AG09309 (cell line): ENCODE measurements at places on chromosomes 1 and 21.

DNA sequence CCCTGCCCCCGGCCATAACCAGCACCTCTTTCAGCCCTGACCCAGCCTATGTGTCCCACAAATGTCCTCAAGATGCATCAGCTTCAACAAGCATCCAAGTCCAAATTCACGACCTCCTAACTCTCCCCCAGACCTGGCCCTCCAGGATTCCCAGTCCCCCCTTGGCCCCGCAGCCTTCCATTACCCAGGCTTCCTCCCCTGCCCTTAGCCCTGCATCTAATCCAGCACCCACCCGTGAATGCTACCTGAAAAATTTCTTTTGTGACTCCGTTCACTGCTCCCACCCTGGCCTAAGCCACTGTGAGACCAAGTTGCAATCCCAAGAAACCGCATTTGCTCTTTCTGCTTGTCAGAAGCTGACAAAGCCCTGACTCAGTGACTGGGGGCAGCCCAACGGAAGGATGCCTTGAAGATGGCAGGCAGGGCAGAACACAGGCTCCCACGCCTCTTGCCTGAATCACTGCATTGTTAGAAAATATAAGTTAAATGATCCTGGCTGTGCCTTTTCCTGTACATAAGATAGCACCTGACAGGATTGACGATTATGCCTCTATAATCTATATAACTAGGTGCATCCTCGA, 939 bp upstream of the MFAP2 start:
- peak; percentile 78 for DNase-seq

DNA sequence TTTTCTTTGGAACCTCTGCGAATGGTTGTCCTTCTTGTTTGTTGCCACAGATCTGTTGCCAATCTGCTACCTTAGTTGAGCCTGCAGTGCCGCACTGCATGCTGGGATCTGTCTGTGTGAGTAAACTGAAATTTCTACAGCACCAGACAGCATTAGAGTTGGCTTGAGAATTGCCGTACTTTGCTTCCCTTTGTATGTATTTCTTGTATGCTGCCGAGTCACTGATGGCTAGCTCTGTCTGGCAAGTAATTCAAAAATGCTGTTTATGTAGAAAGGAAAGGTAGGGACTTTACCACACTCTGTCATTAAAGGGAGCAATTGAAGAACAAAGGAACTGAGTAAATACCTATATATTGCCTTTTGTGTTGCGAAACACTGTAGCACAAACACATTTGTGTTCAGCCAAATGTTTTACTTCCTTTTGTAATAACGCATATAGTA, 857.4 kb downstream of the USP25 start:
- DNase-seq: peak; percentile 39

DNA sequence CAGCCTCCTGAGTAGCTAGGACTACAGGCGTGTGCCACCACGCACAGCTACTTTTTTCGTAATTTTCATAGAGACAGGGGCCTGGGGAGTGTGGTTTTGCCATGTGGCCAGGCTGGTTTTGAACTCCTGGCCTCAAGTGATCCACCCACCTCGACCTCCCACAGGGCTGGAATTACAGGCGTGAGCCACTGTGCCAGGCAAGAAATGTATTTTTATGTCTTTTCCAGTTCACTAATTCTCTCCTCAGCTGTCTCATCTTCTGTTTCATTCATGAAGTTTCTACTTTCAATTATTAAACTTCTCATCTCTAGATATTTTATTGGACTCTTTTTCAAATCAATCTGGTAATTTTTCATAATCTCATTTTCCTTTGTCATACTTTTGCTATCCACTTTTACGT, 72.1 kb upstream of the DISP3 start:
- no peak for DNase-seq

- DNase-seq: no peak
Measured at GRCh38 chr21:15003463-15004135, 61.2 kb downstream of the NRIP1 start.

GRCh38 chr1:57167997-57168396, 202.2 kb upstream of the C8B start:
- DNase-seq: no peak

DNA sequence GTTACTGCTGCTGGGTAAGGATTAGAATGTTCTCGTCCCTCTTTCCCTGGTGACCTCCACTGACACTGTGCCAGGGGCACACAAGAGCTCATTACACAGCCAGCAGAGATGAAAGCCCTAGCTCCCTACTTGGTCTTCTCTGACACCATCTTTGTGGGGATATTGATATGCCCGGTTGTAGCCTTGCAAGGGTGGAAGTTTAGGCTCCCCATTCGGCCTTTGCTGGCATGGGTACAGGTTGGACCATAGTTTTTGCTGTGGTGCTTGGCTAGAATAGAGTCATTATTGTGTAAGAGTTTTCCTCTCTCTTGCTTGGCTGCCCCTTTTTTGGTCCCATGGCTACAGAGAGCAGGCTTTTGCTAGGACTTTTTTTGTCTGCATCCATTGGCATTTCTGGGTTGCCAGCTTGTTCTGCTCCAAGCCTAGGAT, 12.3 kb downstream of the RAB4A start:
- no peak for DNase-seq
